ENCODE measurements at places on chromosomes 6 and 20.
A peak's percentile ranks its signal among the peaks of the same experiment; 100 is the strongest.

DNA sequence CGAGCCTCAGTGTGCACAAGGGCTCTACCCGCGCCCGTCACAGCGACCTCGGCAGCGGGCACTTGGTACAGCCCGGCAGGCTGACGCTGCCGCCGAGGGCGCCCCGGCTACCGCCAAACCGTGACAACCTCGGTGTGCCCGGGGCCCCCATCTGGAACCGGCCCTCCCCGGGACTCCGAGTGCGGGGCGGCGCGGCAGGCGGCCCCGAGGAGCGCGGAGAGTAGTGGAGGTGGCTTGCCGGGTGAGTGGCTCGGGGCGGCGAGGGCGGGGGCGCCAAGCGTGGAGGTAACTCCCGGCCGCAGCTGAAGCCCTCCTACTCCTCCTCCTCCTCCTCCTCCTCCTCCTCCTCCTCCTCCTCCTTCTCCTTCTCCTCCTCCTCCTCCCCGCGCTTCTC is at the start of gene ISM1:
Gene ISM1 (plus strand): TSS at position 371 of the 394 bp plus-strand sequence. CDS start 503 bp downstream, outside the sequence.
- DNase-seq = peak; percentile 18

GRCh38 chr6:94785514-94785913 is 791.8 kb upstream of the MANEA start:
- no peak for DNase-seq

- no peak for DNase-seq
These were observed 46.4 kb upstream of the DST start for GRCh38 chr6:56689114-56689513.

GRCh38 chr6:105135907-105136430 is 43.8 kb downstream of the POPDC3 start:
- DNase-seq = no peak

- no peak for DNase-seq
These were observed 933 bp downstream of the KLHL31 start for GRCh38 chr6:53664623-53665022.

DNA sequence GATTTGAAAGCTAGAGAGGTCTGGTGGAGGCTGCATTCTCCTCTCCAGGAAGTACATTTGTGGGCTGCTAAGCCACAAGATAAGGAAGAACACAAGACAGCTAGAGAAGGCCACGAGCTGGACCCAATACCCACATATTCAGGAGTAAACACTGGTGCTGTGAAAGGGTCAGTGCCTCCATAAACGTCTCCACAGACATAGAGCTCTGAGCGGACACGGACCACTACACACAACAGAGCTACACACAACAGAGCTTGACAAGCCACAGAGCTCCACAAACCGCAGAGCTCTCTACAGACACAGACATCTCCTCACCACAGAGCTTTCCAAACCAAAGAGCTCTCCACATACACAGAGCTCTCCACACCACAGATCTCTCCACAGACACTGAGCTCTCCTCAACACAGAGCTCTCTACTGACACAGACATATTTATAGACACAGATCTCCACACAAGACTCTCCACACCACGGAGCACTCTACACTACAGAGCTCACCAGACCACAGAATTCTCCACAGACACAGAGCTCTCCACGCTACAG is 51.9 kb downstream of the ERMARD start:
- DNase-seq = no peak

- no peak for DNase-seq
These were observed 76.0 kb upstream of the SHLD1 start for GRCh38 chr20:5674176-5674660.

- DNase-seq = peak; percentile 41
These were observed at the start of gene POM121L2 for GRCh38 chr6:27312146-27312949. Gene POM121L2, minus strand, starts transcription at chr6:27312273. Its CDS starts 103 bp downstream, at chr6:27312170.

Measured in activated T-helper 1 cell treated with anti-CD3 and anti-CD28 coated beads, Interleukin-12 subunit alpha, Interleukin-12 subunit beta, Interleukin-2, Interleukin-4 antibody, amounts not matched to agents 30 ng/mL and 10 ng/mL and 1 ng/mL, durations not matched to agents 14 hours and 24 hours and 36 hours (primary cell).